ENCODE measurements at places on chromosomes 4 and X. TPM values are rescaled to one million over a fixed set of nuclear protein-coding genes. Genes with fewer than 3 reads are reported as not detected.

GRCh38 chr4:77007358-77008230 is 58.0 kb downstream of the SEPTIN11 start:
- ATAC-seq: peak; percentile 52

- no peak for ATAC-seq
Observed at GRCh38 chrX:135536877-135537276, 16.4 kb downstream of the INTS6L start.

DNA sequence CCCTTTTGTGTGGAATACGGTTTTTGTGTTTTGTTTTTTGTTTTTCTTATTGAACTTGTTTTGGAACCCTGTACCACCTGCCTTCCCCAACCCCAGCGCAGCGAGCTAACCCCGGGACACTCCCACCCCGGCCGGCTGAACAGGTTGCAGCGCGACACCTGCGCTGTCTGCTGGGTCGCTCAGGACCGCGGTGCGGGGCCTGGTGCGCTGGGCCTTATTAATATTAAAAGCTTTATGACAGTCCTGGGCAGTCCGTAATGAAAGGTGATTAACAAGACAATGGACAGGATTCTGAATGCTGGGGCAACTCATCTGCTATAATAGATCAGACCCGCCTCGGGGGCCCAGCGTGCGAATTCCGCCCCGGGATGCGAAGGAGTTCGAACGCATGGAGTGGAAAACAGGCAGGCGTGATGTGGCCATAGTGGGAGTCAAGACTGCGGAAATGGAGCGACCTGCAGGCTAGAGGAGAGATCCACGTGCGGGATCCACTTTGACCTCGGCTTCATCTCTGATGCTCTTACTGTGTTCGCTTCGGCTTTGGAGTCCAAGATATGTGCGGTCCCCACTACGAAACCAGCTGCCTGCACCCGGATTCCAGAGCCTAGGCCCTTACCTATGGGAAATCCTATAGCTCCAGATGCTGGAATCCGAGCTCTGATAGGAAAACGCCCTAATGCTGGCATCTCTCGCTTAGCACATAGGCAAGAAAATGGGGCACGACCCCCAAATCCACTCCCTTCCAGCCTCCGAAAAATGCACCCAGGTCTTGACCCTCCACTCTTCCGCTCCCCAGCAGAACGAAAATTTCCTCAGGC is 69.0 kb upstream of the TMEM33 start:
- no peak for ATAC-seq

GRCh38 chr4:103936653-103937145 is 216.9 kb upstream of the TACR3 start:
- no peak for ATAC-seq

GRCh38 chrX:109886122-109886761 is 116.7 kb upstream of the TMEM164 start:
- ATAC-seq: no peak

DNA sequence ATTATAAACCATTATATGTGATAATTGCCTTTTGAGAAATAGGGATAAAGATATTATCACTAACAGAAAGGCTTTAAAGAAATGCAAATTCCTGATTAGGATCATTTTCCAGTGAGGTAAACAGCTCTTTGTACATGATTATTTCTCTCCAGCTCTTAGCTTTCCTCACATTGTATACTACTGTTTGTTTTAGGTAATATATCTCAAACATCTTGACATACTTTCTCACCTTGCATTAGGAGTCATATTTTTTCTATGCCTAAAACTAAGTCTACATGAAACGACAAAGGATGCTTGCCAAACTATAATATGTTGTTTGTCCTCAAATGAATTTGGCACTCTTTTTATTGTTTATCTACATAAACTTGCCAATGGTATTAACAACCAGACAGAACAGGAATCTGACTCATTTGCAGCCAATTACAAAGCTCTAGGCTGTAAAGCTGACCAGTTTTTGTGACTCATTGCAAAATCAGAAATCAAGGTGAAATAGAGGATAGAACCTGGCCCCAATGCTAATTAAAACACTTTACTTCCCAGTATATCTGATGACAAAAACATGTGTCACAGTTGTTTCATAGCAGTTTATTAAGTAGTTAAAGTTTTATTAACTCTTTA is 107.0 kb downstream of the IQCM start:
- peak; percentile 96 for ATAC-seq

GRCh38 chr4:139585473-139585872 is 29.5 kb upstream of the SETD7 start:
- ATAC-seq: no peak

DNA sequence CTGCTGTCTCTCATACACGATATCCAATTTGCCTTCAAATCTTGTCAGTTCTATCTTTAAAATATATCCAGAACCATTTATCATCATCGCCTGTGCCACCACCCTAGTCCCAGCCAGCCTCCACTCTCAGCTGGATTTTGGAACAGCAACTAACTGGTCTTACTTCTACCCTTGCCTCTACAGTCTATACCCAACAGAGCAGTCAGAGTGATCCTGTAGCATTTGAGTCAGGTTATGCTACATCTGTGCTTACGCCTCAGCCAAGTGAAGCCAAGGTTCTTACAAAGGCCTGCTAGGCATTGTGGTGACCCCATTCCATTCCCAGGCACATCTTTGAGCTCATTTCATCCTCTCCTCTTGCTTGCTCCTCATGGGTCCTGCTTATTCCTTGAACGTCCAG is 95.7 kb upstream of the ACSL1 start:
- ATAC-seq: no peak

GRCh38 chr4:87529187-87529586 is at the start of gene SPARCL1:
Gene SPARCL1, minus strand, starts transcription at chr4:87529376. Its CDS starts 29,802 bp downstream, at chr4:87499574.
- ATAC-seq: no peak

GRCh38 chr4:117400039-117400835 is 314.9 kb upstream of the TRAM1L1 start:
- no peak for ATAC-seq

GRCh38 chrX:133850399-133850798 is 135.0 kb downstream of the GPC3 start:
- no peak for ATAC-seq

- ATAC-seq: no peak
Observed at GRCh38 chr4:189002475-189002874, 863.2 kb downstream of the TRIML1 start.

- ATAC-seq: peak; percentile 94
Observed at GRCh38 chrX:105552395-105552794, 269.9 kb upstream of the NRK start.

DNA sequence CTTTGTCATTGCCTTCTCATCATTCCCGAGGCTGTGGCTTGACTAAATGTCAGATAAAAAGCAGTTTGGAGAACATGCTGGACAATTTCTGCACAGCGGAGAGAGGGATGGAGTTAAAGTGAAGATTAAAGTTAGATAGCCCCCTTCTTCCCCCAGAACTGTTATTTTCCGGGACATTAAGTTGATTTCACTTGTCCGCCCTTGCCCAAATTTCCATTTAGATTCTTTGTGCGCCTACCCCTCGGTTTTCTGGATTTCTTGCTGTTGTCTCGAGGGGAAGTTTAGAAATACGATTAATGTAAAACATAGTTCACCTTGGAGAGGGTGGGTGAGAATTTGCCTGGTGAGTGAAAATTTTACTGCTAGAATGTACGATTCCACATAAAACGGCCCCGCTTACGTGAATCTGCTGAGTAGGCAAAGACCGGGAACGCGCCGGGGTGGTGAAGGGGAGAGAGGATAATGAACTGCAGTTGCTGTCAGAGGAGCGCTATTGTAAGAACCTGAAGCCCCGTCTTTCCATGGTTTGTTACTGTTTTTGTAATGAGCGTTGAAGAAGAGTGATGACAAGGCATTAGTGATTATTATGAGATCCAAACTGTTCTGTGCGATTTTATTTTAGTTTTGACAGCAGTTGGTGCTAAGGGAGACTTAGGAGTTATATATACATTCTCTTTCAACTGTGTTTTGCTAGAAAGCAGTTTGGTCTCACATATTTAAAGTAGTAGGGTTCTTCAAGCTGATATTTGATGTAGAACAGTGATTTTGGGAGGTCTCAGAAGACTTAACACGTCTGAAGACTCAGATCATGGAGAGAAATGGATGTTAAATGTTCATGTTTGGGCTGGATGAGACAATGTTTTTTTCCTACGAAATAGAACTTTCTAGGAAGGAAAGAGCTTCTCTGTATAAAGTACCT is 73.0 kb downstream of the AFF1 start:
- no peak for ATAC-seq

DNA sequence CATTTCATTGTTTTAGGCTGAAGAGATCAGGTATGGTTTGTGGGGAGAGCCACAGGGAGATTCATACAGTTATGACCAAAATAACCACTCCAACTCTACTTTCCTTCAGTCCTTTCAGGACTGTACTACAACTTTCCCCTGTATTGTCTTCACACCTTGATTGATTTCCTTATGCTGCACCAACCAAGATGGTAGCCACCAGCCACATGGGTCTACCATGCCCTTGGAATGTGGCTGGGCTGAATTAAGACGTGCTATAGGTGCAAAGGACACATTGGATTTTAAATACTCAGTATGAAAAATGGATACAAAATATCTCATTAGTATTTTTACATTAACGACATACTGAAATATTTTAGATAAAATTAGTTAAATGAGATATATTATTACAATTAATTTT is 11.2 kb downstream of the IRF2 start:
- no peak for ATAC-seq

- no peak for ATAC-seq
Observed at GRCh38 chr4:150574678-150575077, 7.3 kb upstream of the MAB21L2 start.

DNA sequence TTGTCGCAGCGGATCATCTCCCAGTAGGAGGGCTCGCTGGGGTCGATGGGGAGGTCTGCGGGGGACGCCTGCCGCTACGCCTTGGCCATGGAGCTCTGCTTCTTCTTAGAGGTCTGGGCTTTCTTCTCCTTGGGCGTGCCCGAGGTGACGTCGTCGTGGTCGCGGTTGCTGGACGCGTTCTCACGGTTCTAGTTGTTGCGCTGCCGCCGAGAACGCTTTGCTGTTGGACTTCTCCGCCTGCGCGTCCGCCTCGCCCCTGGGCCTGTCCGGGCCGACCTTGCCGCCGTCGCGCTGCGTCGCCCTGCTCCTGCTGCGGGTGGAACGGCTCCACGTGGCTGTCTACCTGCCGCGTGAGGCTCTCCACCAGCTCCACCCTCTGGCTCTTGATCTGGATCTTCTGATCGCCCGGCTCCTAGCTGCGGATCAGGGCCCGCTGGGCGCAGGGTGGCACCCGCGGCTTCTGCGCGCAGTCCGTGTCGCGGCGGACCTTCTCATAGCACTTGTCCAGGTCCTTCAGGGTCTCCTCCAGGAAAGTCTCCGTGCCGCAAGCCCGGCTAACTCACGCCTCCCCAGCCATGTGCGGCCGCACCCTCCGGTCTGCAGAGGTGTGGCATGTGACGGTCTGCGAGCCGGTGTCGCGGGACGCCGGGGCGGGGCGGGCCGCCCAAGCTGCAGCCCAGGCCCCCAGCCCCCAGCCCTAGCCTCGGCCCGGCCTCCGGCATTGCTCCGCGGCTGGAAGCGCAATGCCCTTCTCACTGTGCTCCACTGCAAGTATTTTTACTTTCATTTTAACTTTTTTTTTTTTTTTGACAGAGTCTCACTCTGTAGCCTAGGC is 40.5 kb upstream of the OGT start:
- ATAC-seq: peak; percentile 86

- ATAC-seq: no peak
Observed at GRCh38 chrX:55759478-55759877, 41.9 kb downstream of the RRAGB start.

DNA sequence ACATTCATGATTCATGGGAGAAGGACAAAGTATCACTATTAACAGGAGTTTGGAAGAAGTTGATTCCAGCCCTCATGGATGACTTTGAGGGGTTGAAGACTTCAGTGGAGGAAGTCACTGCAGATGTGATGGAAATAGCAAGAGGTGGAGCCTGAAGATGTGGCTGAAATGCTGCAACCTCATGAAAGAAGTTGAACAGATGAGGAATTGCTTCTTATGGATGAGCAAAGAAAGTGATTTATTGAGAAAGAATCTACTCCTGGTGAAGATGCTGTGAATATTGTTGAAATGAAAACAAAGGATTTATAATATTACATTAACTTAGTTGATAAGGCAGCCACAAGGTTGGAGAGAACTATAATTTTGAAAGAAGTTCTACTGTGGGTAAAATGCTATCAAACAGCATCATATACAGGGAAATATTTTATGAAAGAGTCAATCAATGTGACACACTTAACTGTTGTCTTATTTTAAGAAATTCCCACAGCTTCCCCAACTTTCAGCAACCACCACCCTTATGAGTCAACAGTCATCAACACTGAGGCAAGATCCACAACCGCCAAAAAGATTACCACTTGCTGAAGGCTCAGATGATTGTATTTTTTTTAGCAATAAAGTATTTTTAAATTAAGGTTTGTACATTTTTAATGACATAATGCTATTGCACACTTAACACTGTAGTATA is 302.6 kb downstream of the CBLL2 start:
- ATAC-seq: no peak

DNA sequence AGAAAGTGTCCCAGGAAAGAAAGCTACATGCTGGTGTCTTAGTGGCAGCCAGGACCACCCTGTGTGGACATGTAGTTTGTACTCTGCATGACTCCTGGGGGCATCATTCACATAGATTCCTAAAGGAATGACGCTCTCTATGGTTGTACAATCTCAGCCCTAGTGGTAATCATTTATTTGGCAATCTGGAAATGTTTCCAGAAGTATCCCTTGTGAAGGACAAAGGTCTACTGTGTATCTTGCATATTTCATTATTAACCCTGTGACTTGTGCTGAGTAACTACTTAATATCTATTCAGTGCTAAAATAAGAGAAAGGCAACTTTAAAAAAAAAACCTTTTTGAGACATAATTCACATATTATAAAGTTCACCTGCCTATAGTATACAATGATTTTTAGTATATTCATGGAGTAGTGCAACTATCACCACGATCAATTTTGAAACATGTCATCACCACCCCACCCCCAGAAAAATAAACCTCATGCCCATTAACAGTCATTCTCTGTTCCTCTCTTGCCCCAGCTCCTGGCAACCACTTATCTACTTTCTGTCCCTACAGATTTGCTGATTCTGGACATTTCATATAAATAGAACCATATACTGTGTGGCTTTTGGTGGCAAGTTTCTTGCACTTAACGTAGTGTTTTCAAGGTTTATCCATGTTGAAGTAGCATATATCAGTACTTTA is 51.7 kb downstream of the SHROOM3 start:
- no peak for ATAC-seq

DNA sequence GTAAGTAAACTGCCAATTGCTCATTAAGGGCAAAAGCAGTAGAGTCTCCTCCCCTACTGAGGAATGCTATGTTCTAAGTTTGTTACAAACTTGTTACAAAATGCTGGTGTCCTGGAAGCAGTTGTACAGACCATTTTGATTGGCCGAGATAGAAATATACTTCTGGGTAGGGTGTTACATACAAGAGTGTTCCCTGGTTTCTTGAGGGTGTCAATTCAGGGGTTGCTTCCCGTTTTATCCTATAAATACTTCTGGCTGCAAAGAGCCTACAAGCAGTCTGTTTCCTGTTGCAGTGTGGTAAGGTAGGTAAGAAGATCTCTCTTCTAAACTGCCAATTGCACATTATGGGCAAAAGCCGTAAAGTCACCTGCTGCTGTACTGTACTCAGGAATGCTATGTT is 5.7 kb downstream of the TRPC5OS start:
- no peak for ATAC-seq

Gene CRMP1
- total RNA-seq: 1.8 TPM

Gene LONRF3
- total RNA-seq: 0.16 TPM

Gene APEX2
- total RNA-seq: 16.3 TPM

Gene SH3TC1
- 52.9 TPM for total RNA-seq

Gene TRAM1L1
- 0.36 TPM for total RNA-seq

Gene NPY1R
- total RNA-seq: 0.16 TPM

Gene FREM3
- not detected for total RNA-seq

Gene CTBP1
- total RNA-seq: 89.4 TPM

Gene AFM
- not detected for total RNA-seq

Gene CSAG1
- total RNA-seq: not detected

Gene UGT2A3
- not detected for total RNA-seq

Gene KLKB1
- 0.08 TPM for total RNA-seq

Gene FHIP1A
- 43.6 TPM for total RNA-seq

Measured in esophagus mucosa (tissue), 1 donor.